GM12878 (cell line): ENCODE measurements at places on chromosomes 1 and 21. TPM values are rescaled to one million over a fixed set of nuclear protein-coding genes. Genes with fewer than 3 reads are reported as not detected.

The SYT14 gene
- not detected in 2 replicates for total RNA-seq

GRCh38 chr1:231460614-231461013 lies 38.5 kb upstream of the EGLN1 start:
- peak; percentile 40 for DNase-seq

The HSPA6 gene
- 1.6 and 1.8 TPM in 2 replicates for total RNA-seq

The ATP1A4 gene
- 0.62 TPM in 1 of 2 replicates, not detected in the other for total RNA-seq

- DNase-seq, result no peak
Measured at GRCh38 chr1:53153752-53154151, 11.3 kb upstream of the SLC1A7 start.

GRCh38 chr1:232978815-232979214 lies 28.4 kb downstream of the NTPCR start:
- DNase-seq, result no peak

The EDARADD gene
- 4.8 and 5.8 TPM in 2 replicates for total RNA-seq

DNA sequence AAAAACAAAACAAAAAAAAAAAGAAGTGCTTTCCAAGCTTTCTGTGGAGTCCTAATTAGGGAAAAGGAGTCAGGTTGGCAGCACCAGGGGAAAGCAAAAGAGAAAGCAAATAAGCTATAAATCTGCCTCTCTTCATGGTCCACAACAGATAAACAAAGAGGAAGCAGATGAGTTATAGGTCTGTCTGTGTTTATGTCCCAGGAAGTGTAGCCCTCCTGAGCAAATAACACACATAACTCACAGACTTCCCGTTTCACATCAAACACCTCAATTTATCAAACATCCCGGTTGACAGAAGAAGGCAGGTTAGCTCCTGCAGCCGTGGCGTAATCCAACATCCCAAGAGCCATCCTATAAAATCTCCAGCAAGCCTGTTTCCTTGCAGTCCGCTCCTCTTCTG lies 5.6 kb upstream of the SLC2A5 start:
- DNase-seq, result peak; percentile 27

DNA sequence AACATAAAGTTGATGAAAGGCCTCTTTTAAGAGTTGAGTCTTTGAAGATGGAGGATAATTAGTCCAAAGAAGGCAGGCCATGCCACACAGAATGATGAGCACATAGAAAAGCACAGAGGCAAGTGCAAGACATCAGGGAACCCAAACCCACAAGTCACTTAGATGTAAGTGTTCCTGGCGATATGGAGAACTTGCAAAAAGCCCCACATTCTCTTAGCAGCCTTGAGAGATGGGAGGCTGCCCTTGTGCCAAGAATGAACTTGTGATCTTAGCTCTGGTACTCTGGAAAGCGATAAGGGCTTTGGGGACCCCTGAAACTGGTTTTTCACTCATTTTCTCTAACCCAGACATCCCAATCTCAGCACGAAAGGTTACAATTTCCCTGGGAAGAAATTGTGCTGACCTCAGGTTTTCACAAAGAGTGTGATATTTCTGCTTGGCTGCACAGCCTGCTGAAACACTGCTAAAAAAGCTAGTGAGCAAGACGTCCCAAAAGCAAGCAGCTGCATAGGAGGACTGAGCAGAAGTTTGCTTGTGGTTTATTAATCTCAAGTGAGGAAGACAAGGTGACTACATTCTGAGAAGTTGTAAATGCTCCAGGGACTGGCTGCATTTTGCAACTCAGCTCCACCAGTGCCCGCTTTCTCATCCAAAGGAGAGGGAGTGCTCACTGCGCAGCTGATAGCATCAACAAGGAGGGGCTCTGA lies 496.9 kb upstream of the CAMK1G start:
- DNase-seq, result peak; percentile 77

The KHDRBS1 gene
- 197 and 204 TPM in 2 replicates for total RNA-seq

The S100A9 gene
- total RNA-seq, result 0.37 and 0.41 TPM in 2 replicates

DNA sequence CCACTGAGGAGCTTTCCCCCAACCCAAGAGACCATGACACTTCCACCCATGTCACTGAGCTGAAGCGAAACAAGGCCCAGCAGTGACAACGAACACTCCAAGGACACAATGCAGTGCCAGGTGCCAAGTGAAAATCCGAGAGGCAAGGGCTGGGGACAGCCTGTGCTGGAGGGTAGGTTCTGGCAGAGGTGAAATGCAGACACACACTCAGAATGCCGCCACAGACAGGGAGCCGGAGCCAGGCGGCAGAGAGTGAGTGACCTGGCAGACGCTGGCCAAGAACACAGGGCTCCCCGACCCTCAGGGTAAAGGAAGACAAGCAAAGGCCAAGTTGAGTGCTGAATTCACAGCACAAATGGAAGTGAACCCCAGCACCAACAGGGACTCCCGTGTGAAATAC lies 78.9 kb downstream of the CD46 start:
- no peak for DNase-seq

DNA sequence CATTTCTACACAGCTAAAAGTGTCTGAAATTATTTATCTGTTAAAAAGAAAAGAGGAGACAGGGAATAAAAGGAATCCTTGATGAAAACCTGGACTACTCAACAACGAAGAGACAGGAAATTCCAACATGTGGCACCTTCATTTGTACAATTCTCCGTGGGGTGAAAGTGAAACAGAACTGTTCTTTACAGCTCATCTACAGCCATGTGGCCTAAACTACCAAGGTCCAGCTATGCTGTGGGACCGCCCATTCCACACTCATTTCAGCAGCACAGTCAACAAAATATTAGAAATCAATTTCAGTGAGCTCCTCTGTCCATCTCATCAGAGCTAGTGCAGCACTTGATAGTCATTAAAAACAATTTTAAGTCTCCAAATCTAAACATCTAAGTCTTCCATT lies 44.0 kb downstream of the UBR4 start:
- DNase-seq, result no peak

The INAVA gene
- total RNA-seq, result 14.0 and 14.8 TPM in 2 replicates

GRCh38 chr1:234602334-234603220 lies 7.4 kb downstream of the IRF2BP2 start:
- DNase-seq, result no peak

DNA sequence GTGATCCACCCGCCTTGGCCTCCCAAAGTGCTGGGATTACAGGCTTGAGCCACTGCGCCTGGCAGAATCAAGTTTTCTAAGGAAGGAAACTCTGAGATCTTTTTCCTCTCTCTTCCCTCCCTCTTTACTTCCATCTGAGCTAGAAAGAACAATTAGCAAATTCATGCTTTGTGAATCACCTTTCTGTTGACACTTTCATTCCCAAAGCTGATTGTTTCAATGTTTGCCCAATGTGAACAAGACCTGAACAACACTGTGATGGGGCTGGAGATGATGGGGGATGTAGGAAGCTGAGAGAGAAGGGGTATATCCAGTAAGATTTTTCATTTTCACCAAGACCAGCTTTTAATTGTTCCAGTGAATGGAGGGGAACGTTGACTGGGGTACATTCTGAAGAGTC lies 5.7 kb upstream of the TENT5B start:
- DNase-seq, result no peak

DNA sequence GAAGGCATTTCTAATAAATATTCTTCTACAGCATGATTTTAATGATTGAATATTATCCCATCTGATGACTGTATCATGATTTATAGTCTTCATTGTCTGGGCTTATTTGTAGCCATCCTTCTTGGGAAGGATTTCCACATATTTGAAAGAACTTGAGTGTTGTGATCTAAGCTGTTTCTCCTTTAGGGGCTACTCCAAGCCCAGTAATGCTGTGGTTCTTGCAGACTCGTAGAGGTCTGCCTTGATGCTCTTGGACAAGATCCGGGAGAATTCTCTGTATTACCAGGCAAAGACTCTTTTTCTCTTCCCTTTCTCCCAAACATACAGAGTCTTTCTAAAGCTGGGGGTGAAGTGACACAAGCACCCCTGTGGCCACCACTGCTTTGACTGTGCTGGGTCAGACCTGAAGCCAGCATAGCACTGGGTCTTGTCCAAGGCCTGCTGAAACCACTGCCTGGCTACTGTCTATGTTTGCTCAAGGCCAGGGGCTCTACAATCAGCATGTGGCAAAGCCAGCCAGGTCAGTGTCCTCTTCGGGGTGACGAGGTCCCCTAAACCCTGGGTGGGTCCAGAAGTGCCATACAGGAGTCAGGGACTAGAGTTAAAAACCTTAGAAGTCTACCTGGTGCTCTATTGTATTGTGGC lies 107.4 kb downstream of the GIPC2 start:
- DNase-seq, result no peak

DNA sequence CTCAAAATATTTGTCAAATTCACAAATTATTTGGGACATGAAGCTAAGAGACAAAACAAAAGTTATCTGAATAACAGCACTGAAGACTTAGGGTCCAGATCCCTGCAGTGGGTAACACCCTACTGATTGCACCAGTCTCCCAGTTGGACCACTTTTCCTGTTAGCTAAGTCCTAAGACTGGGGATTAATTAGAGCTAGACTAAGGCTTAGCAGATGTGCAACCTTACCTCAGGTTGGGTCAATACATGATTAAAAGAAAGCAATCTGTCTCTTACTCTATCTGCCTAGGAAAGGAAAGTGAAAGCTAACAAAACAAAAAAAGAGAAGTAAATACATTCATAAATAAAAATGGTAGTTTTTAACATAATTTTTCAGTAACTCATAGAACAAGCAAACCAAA lies 737.2 kb upstream of the CHRM3 start:
- DNase-seq, result no peak

DNA sequence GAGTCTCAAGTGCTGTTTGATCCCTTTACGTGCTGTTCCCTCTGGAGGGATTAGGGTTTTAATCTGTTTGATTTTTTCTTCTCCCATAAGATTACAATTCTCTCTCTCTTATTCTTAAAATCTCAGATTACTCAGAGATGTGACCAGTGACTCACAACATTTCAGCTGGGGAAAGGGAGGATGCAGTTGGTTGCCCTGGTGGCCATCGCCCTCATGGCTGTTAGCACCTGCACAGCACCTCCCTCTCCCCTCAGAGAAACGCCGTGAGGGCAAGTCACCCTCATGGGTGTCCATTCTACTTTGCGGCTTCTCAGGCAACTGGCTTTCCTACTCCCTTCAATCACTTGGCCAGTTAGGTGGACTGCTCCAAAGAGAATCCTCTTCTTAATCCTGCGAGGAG lies 42.4 kb upstream of the KCNA3 start:
- no peak for DNase-seq

- no peak for DNase-seq
Measured at GRCh38 chr1:110272045-110272444, 61.9 kb downstream of the KCNC4 start.

The OLIG2 gene
- total RNA-seq, result not detected in 2 replicates

DNA sequence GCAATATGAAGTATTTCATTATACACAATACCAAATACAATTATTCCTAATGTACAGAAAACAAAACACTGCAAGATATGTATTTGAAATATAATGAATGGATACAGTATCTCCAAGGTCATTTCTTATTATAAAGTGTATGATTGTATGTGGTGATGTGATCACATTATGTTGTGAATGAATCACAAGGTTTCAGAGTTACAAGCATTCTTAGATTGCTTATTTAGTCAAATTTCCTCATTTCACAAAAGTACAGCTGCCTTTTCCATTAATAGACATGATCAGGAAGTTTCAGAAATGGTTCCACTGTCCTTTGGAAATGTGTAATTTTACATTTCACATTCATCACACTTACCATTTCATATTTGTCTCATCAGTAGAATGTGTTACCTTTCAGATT lies 28.3 kb upstream of the NEK7 start:
- no peak for DNase-seq

DNA sequence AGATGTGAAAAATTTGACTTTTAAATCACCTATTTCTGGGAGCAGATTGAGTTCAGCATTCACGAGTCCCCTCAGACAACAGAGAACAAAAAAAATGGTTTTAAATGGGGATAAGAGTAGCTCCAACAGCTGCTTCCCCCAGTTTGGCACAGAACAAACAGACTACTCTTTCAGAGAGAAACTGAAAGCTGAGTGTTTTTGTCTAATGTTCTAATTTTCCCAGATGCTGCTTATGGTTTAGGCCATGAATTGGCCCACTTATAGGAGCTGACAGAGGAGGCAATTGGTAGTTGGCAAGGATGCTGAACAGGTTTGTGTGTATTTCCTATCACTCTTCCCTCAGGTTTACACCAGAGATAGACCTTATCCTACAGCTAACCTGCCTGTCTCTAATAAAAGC lies 1637.4 kb upstream of the PRMT6 start:
- DNase-seq, result no peak

The RYR2 gene
- 0.03 TPM in 1 of 2 replicates, not detected in the other for total RNA-seq

GRCh38 chr1:90509225-90510048 lies 207.7 kb downstream of the BARHL2 start:
- DNase-seq, result peak; percentile 34

GRCh38 chr1:70738624-70739023 lies 309.0 kb downstream of the PTGER3 start:
- no peak for DNase-seq

DNA sequence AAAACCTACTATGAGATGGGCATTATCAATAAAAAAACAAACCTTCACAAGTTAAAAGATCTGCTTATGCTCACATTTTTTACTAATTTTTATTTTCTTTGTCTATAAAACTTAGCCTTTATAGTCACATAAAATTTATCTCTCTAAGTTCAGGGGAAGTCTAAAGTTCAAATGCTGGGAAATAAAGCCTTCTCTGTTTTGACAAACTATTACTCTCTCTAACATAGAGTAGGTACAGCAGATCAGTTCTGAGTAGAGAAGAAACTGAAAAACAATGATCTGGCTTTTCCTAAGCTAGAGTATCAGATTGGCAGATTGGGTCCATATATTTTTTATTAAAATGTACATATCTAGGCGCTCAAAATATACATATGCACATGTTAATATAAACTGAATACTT lies 31.2 kb downstream of the C1orf141 start:
- no peak for DNase-seq

The DAB1 gene
- 0.10 TPM in 1 of 2 replicates, not detected in the other for total RNA-seq

- no peak for DNase-seq
Measured at GRCh38 chr1:9198538-9199361, 35.8 kb upstream of the H6PD start.

DNA sequence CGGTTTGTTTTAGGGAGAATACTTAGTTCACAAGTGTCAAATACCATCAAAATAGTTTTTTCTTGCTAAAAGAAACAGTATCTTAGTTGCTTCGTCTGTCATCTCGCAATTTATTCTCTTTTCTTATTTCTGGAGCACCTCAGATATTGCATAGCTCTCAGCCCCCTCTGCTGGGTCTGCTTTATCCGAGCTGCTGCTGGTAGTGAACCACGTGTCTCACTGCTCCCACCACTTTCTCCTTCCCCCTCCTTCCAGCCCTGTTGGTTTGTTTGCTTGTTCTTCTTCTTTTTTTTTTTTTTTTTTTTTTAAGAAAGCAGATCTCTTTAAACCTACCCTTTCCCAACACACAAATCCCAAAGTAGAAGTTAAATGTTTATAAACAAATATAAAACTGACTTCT lies 170.8 kb downstream of the EDEM3 start:
- DNase-seq, result no peak

The RNF207 gene
- 23.2 and 27.0 TPM in 2 replicates for total RNA-seq

The HSPG2 gene
- total RNA-seq, result 3.4 and 3.5 TPM in 2 replicates

The AMIGO1 gene
- 0.27 and 0.28 TPM in 2 replicates for total RNA-seq

The ASTN1 gene
- total RNA-seq, result 0.03 TPM in 1 of 2 replicates, not detected in the other

The LINGO4 gene
- total RNA-seq, result not detected in 2 replicates

GRCh38 chr1:209657140-209657879 lies 5.1 kb upstream of the LAMB3 start:
- DNase-seq, result no peak

The OR2M3 gene
- not detected in 2 replicates for total RNA-seq
